ENCODE measurements at places on chromosomes 16 and 17. TPM values are rescaled to one million over a fixed set of nuclear protein-coding genes. Genes with fewer than 3 reads are reported as not detected.

Gene CENPT
- total RNA-seq: 14.6 TPM

Gene TMEM92
- not detected for total RNA-seq

Gene TBC1D3I
- total RNA-seq: under 0.01 TPM

Gene LRRC46
- total RNA-seq: not detected

Gene LDHD
- total RNA-seq: 6.3 TPM

Gene KRT33B
- total RNA-seq: not detected

Gene BCAS3
- 25.1 TPM for total RNA-seq

Gene LRRC37A2
- 4.2 TPM for total RNA-seq

Gene MNT
- total RNA-seq: 5.2 TPM

Gene ZNF771
- total RNA-seq: 5.2 TPM

Gene ALOX15B
- total RNA-seq: 0.52 TPM

Gene CACNG5
- 0.52 TPM for total RNA-seq

Gene TBC1D3C
- not detected for total RNA-seq

Gene KARS1
- total RNA-seq: 131 TPM

Gene EFCAB5
- 2.6 TPM for total RNA-seq

Gene MT4
- total RNA-seq: not detected

Gene CASKIN2
- 8.9 TPM for total RNA-seq

Gene ABHD15
- total RNA-seq: 5.2 TPM

Gene GPR139
- not detected for total RNA-seq

Gene PIPOX
- 1.0 TPM for total RNA-seq

Gene SMIM5
- 3.7 TPM for total RNA-seq

Gene FAM83G
- 0.52 TPM for total RNA-seq

Gene OR1F1
- total RNA-seq: not detected

Gene PRR35
- not detected for total RNA-seq

Gene CACNA1G
- total RNA-seq: 3.7 TPM

Gene TMIGD1
- total RNA-seq: not detected

Gene SLC2A4
- 34.4 TPM for total RNA-seq

Gene GLIS2
- 4.2 TPM for total RNA-seq

Gene GRB7
- total RNA-seq: not detected

Gene CCDC200
- total RNA-seq: not detected

Gene B4GALNT2
- not detected for total RNA-seq

Gene ITGA2B
- total RNA-seq: 2.6 TPM

Gene PMP22
- 92.9 TPM for total RNA-seq

Gene PMFBP1
- total RNA-seq: not detected

Gene RASL10B
- total RNA-seq: 1.6 TPM

Gene PRKCB
- total RNA-seq: 1.0 TPM

Gene DNASE1L2
- total RNA-seq: 0.52 TPM

Gene AATK
- 10.4 TPM for total RNA-seq

Gene CAPNS2
- total RNA-seq: not detected

Gene CCL16
- not detected for total RNA-seq

Gene HEATR9
- not detected for total RNA-seq

Gene SDK2
- 11.0 TPM for total RNA-seq

Gene EPX
- total RNA-seq: 0.52 TPM

Gene SLC13A2
- total RNA-seq: not detected

Gene TERB1
- not detected for total RNA-seq

Gene TNK1
- not detected for total RNA-seq

Gene COG8
- 36.0 TPM for total RNA-seq

Gene PRSS22
- not detected for total RNA-seq

Gene PIRT
- total RNA-seq: not detected

Gene SEC14L1
- total RNA-seq: 83.5 TPM
